ENCODE measurements at places on chromosomes 4 and X.
A peak's percentile ranks its signal among the peaks of the same experiment; 100 is the strongest.

DNA sequence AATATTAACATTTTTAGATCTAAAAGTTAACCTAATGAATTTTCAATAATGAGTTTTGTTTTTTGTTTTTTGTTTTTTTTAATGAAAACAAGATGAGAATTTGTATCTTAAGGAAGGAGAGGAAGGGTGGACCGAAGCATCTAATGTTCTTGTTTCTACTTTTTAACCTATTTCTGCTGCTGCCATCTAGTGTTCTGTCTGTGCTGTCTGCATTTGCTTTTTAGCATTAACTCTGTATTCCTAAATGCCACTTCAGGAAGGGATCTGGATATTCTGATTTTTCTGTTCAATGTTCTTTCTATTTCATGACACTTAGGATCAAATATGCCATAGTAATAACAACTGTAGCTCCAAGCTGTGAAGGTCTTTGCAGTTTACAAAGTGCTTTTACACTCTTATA lies 161.7 kb downstream of the BRWD3 start:
- DNase-seq: no peak

GRCh38 chrX:137427816-137428215 lies 138.1 kb upstream of the ZIC3 start:
- DNase-seq: no peak

DNA sequence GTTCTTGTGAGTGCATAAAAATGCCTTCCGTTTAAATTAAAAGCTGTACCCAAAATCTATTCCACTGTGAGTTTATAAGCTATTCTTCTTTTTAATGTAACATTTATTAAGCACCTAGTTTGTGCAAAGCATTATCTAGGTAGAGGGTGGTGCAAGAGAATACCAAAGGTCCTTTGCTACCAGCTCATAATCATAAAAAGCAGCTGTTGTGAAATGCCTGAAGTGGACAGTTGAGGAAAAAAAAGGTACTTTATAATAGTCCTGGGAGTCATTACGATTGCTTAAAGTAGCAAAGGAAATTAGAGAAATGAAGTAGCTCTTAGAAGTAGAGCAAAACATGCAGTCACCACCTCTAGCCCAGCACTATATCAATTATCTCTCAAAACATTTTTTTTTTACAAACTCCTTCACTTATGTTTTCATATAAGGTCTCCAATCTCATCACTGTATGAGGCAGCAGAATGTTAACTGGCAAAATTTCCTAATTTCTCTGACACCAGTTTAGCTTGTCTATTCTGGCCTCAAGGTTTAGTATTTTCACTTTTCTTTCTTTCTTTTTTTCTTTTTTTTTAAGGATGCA lies 2.1 kb downstream of the MBNL3 start:
- no peak for DNase-seq

DNA sequence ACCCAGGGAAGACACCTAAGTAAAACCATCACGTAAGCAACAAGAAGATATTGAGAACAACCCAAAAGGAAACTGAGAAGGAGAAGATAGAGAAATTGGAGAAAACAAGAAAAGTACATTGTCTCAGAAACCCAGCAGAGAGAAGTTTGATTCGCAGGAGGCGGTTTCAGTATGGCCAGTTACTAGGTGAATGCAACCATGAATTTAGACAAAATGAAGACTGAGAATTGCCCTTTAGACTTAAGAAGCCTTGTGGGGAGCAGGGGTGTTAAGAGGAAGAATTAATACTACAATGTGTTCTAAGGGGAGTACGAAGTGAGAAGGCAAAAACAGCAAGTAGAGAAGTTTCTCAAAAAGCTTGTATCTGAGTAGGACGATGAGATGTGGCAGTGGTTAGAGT lies 229.3 kb upstream of the NEIL3 start:
- no peak for DNase-seq

- DNase-seq: no peak
These were observed 1841.9 kb downstream of the STIM2 start for GRCh38 chr4:28702571-28702970.

DNA sequence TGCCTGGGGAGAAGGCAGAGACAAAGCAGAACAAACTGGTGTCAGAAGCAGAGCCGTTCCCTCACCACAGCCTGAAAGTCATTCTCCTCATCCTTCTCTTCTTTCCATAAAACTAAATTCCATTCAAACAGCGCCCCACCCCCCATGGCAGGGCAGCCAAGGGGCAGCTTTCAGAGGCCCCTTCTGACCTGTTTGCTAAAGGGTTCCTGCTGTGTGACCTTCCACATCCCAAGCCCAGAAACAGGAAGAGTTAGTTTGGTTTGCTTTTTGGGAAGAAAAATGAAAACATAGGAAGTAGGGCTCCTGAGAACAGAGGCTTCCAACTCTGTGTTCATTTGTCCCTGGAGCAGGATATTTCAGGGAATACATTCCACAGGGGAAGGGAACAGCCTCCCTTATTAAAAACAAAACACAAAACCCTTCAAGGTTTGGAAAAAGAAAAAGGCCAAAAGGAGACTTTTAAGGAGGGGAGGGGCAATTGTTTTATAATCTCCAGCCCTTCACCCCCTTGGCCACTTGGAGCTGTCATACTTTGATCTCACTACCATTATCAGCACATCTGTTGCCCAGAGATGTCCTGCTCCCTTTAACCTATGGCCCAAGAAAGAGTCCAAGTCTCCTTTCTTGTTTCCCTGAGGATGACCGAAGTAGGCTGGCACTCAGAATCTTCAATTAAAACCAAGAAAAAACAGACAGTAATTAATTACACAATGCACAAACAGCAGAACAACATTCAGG lies 25.3 kb downstream of the STARD8 start:
- no peak for DNase-seq

GRCh38 chr4:103449296-103450023 lies 251.3 kb upstream of the CENPE start:
- DNase-seq: no peak

DNA sequence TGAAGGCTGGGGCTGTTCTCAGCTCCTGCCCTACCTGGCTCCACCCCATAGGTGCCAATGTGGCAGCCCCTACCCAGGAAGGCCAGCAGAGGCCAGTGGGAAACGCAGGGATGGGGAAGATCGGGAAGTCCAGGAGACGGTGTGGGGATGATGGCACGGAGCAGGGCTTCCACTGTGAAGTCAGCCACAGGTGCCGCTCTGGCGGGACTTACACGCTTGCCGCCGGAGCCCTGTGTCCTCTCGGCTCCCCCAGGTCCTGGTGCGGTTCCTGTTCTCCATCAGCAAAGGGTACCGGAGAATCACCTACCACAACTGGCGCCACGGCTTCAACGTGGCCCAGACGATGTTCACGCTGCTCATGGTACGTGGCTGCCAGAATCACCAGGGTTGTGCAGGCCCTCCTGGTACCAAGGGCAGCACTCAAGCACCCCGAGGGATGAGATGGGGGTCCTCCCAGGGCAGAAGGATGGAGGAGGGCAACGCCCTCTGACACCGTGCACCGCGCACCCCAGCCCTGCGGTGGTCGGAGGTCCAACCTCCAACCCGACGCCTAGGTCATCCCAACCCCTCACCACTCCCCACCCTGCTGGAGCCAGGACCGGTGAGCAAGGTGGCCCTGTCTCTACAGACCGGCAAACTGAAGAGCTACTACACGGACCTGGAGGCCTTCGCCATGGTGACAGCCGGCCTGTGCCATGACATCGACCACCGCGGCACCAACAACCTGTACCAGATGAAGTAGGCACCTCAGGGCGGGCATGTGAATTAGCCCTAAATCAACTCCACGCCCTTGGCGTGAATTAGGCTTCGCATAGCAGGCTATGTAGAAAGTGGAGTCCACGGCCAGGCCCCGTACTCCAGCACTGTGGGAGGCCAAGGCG lies 12.0 kb downstream of the ATP5ME start:
- DNase-seq: no peak

GRCh38 chrX:56813318-56813837 lies 84.3 kb downstream of the NBDY start:
- peak; percentile 53 for DNase-seq

GRCh38 chr4:86543560-86544309 lies 50.4 kb upstream of the PTPN13 start:
- DNase-seq: no peak

- DNase-seq: no peak
These were observed 1848.9 kb upstream of the TENM3 start for GRCh38 chr4:180394312-180394711.

GRCh38 chr4:124804584-124804983 lies 92.1 kb upstream of the ANKRD50 start:
- no peak for DNase-seq

GRCh38 chrX:53224860-53225797 lies at the start of gene KDM5C:
Gene KDM5C, minus strand, starts transcription at chrX:53225207. Its CDS starts 318 bp downstream, at chrX:53224889.
- DNase-seq: peak; percentile 88

- DNase-seq: no peak
These were observed 173.2 kb downstream of the BEND2 start for GRCh38 chrX:18047491-18047890.

DNA sequence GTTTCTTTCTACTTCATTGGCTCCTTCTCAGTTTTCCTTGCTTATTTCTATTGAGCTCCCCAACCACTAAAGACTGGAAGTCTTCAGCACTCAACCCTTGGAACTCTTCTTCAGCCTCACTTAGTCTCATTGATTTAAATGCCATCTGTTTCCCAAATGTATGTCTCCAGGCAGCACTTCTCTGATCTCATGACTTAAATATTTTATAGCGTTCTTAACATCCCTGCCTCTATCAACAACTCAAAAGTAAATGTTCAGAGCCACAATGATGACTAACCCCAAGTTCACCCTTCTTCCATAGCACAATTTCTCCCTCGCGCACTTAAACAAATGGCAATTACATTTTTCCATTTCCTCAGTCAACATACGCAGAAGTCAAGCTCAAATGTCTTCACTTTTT lies 1393.3 kb downstream of the ARAP2 start:
- no peak for DNase-seq

DNA sequence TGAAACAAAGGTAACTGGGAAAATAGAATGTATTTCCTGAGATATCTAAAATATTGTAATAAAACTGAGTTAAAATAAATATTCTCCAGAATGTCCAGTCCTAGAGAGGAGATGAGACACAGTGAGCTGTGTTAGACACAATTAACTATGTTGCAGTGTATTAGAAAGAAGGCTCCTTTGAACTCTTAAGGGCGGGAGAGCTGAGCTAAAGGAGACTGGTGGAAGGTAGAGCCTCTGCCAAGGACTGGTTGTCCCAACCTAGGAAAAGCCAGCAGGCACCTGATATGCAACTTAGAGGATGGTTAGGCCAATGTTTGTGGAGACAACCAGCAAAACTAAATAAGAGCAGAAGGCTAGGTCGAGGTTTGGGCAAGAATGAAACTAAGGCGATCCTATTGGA lies 4.3 kb downstream of the ASB11 start:
- no peak for DNase-seq

GRCh38 chrX:38225093-38225492 lies 4.4 kb upstream of the SRPX start:
- no peak for DNase-seq

DNA sequence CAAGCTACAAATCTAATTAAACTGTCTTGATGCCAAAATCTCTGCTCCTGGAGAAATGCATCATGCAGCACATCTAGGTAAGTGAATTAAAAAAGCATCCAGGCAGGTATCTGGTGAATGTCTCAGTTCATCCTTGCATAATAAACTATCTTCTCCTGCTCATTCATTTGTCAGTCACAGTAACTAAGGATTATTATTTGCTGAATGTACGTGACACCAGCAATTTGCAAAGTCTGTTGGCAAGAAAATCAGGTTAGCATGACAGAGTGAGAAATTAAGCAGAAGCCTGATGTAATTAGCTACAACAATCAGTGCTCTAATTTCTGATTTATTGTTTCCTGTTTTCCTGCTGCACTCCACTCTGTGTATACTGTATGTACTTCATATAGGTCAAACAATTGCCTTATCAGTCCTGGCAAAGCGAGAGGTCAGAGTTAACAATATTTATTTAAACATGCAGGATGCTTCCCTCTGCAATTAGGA lies 213.6 kb downstream of the FBXO8 start:
- no peak for DNase-seq

DNA sequence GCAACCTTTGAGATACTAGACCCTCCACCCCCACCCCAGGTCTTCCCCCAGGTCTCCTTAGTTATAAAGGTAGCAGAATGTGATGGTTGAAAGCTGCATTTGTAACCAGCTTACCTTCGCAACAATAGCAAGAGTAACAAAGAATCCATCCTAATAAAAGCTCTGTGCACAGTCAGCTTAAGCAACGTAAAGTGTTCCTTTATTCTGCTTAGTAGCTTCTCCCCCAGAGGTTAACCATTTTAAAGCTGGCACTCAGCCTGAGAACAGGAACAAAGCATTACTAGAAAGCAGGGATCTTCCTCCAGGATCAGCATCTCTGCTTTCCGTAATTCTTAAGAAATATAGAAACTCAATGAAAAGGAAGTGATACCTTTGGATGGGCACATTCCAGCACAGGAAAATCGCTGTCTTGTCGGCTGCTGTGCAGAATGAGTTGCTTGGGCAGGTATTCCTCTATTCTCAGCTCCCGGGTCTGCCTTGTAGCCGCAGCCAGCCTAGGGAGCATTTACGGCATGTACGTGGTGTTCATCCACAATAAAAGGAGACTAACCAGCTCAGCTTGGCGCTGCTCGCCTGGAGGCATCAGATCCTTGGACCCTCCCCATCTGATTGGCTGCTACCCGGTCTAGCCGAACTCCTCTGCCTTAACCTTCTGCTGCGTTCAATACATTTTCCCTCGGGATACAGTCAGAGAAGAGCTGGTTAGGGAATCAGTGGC lies 113.0 kb upstream of the TLR3 start:
- DNase-seq: no peak

DNA sequence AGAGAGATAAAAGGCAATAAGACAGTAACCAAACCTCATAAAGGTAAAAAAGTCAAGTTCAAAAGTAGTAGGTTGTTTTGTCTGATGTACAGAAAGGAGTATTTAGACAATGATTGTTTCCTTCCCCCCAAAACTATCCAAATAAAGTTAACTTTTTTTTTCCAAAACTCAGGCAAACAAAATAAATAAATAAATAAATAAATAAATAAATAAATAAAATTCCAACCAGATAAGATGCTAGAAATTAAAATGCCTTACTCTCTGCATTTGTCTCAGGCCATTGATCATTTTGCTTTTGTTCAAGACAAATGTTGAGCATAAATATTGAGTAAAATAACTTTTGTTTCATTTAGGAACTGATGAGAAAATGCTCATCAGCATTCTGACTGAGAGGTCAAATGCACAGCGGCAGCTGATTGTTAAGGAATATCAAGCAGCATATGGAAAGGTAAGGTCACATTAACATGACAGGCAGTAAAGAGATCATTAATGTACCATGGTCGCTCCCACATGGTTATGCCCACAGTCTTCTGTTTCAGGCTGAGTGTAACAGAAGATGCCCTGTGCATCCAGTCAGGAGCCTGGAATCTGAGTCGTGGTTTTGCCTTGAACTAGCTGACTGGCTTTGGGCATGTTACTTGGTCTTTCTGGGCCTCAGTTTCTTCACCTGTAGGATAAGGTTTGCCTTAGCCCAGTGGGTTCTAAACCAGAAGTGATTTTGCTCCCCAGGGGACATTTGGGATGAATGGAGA lies 27.3 kb downstream of the ANXA3 start:
- no peak for DNase-seq
